ENCODE measurements at places on chromosomes 12 and 14.
A peak's percentile ranks its signal among the peaks of the same experiment; 100 is the strongest.

DNA sequence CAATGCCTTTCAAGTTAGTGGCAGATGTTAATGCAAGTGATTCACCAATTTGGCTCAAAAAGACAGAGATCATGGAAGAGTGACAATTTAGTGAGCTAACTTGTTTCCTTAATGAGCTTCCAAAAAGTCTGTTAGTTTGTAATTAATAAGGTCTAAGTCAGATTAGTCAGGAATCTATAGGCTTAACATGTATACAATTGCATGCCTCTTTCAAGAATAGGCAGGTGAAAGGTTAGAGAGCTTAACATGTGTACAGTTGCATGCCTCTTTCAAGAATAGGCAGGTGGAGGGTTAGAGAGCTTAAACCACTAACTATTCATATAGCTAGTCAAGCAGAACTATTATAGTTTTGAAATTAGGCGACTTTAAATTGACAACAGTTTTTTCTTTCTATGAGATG, 663.8 kb downstream of the C12orf50 start:
- DNase-seq = no peak

DNA sequence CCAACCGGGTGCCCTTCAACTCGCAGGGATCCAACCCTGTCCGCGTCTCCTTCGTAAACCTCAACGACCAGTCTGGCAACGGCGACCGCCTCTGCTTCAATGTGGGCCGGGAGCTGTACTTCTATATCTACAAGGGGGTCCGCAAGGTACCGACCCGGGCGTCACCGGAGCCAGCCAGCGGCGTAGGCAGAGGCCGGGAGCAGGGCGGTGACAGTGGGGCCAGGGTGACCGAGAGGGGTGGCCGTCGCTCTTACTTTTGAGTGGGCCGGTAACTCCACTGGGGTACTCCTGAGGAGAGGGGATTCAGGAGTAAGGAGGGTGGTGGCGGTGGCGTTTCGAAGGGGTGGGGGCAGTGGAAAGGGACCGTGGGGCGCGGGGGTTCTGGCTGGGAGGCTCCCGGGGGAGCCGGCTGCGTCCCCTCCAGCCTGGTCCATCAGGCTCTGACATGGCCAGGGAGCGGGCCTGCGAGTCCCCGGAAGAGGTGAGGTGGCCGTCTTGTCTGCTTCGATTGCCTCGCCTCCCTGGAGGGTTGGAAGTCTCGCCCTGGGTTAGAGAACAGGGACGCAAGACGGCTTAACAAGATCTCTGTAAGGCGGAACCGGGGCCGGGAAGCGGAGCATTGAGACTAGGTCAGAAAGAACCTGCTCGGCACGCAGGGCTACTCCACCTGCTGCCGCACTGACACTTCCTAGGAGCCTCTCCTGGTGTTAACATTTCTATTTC, 491 bp downstream of the WDR20 start:
- no peak for DNase-seq

- no peak for DNase-seq
Observed at GRCh38 chr12:65278576-65279368, at the start of gene MSRB3. TSS of gene MSRB3 (plus strand) at chr12:65278683. CDS start at chr12:65308580, 29,897 bp downstream.

DNA sequence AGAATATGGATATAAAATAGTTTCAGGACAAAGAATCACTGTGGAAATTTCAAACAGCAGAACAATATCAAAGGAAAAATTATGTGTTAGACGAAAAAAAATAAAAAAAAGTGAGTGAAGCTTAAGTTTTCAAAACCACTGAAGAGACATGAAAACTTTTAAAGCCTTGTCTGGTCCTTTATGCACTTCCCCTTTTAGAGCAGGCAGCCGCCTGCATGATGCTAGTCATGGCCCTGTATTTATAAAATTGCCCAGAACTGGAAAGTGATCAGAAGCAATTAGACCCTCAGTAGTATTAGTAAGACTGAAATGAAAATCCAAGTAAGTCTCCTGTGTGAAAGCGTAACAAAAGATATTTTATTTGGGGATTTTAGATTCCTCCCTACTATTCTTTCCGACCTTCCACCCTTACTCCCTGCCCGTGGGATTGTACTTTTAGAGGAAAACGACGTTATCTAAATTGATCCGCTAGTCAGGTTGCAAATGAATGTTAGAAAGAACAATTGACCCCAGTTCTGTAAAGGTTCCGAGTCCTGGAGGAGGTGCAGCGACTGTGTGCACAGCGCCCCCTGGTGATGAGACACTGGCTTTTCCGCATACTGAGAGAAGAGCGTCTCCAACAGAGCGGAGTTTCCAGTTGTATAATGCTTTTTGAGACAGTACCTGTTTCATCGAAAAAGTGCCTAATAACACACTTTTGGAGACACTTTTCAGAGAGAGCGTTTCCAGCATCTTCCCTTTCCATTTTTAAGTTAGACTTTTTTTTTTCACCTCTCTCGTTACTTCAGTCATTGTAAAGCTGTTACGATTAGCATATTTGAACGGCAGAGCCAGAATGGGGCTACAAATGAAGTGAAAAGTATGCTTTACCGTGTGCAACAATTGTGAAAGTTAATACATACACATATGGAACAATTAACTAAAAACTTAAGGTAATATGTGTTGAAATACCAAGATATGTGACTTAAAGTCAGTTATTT, 12.4 kb downstream of the MGST1 start:
- DNase-seq = peak; percentile 32

- DNase-seq = no peak
Observed at GRCh38 chr12:46267575-46267824, 1.3 kb downstream of the SLC38A1 start.

DNA sequence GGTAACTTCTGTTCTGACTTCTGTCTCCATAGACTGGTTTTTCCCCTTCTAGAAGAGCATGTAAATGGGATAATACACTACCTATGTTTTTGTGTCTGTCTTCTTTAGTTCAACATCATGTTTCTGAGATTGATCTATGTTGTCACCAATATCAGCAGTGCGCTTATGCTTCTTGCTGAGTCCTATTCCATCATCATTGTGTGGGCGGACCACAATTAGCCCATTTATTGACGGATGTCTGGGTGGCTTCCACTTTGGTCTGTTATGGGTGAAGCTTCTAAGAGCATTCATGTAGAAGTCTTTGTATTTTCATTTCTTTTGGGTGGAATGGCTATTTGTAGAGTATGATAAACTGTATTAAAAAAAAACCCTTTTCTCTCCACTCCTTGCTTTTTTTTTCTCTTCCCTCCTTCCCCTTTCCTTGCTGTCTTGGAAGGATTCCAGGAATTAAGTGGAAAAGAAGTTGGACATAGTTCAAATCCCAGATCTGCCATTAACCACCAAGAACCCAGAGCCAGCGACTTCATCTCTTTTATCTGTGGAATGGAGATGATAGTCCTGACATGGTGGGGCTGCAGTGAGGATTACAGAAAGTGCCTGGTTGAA, 7.0 kb upstream of the SERPINA1 start:
- DNase-seq = no peak

GRCh38 chr14:58133739-58134138, 18.3 kb downstream of the ARMH4 start:
- no peak for DNase-seq

GRCh38 chr14:91912035-91912434, 35.5 kb downstream of the FBLN5 start:
- DNase-seq = no peak

- no peak for DNase-seq
Observed at GRCh38 chr12:120468325-120468820, 1.2 kb downstream of the SRSF9 start.
